ENCODE measurements at places on chromosomes 16 and 17.

- no peak for DNase-seq
These were observed 230.1 kb downstream of the SLC39A11 start for GRCh38 chr17:72862276-72862999.

DNA sequence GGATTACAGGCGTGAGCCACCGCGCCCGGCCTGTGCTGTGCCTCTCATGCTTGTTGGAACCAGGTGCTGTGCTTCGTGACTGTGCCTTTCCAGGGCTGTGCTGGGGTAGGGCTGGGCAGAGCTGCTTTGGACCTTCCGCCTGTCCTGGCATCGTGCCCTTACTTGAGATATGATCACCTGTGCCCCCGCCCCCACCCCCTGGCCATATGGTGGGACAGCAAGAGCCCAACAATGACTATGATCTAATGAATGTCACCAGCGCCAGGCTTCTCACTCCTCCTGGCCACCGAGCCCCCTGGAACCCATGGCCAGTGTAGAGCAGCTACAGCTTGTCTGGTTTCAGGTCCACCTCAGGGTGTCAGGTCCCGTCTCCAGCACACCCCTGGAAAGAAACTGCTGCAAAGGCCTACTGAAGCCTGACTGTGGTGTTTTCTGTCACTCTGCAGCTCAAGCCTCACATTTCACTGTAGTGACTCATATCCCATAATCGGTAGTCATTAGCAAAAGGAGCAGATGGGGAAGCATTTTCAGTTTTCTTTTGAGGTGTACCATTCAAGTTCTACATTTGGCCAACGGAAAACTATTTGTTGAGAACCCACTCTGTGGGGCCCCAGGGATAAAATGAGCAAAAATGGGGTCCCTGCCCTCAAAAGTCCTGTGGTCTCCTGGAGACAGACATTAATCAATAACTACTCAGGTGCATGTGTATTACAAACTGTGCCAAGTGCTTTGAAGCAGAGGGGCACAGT, 22.1 kb downstream of the FCSK start:
- DNase-seq: no peak

GRCh38 chr17:58136669-58137279, 11.4 kb upstream of the OR4D1 start:
- DNase-seq: no peak

DNA sequence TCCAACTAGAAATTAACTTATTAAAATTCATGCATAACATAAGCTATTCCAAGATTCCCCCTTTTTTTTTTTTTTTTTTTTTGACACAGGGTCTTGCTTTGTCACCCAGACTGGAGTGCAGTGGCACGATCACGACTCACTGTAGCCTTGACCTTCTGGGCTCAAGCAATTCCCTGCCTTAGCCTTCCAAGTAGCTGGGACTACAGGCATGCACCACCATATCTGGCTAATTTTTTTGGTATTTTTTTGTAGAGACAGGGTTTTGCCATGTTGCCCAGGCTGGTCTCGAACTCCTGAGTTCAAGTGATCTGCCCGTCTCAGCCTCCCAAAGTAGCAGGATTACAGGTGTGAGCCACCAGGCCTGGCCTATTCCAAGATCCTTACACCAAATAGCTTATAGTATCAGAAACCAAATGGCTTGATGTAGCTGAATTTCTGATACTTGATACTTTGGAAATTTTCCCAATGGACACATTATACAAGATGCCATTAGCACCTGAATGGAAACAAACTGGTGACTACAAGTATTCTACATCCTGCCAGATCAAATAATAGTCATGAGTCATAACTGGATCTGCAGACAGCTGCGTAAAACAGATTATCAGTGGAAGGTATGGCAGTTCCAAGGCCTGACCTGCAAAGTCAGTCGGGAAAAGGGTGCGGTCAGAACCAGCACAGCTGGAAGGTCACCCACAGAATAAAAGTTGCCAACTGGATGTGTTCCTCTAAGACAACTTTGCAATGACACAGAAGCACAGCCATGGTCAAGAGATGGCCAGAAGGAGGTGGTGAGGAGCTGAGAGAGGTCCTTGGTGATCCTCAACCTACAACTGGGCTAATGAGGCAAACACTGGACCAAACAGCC, 14.5 kb downstream of the TUBG1 start:
- no peak for DNase-seq

- DNase-seq: peak; percentile 71
These were observed 1.4 kb upstream of the SLC22A31 start for GRCh38 chr16:89201439-89202377.

Measured in activated T-helper 1 cell treated with anti-CD3 and anti-CD28 coated beads, Interleukin-2, amount 50 U/mL, for 16 hours (primary cell).